ENCODE measurements at places on chromosomes 1 and 21.

- DNase-seq, result no peak
These were observed 438.8 kb upstream of the OLFM3 start for GRCh38 chr1:102435483-102435882.

DNA sequence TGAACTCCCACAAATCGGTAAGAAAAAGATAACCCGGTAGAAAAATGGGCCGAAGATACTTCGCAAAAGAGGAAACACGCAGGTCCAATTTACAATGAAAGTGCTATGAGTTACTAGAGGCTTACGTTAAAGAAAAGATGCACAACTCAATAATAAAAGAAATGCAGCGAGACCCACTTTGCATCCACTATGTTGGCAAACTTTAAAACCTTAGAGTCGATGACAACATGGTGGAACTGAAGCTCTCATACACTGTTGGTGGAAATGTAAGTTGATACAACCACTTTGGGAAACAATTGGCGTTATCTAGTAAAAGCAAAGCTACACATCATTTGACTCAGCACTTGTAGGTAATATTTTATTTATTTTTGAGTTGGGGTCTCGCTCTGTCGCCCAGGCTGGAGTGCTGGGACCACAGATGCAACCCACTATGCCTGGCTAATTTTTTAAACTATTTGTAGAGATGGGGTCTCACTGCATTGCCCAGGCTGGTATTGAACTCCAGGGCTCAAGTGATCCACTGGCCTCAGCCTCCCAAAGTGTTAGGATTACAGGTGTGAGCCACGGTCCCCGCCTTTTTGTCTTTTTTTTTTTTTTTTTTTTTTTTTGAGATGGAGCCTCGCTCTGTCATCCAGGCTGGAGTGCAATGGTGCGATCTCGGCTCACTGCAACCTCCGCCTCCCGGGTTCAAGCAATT is 696 bp upstream of the GPATCH3 start:
- no peak for DNase-seq

DNA sequence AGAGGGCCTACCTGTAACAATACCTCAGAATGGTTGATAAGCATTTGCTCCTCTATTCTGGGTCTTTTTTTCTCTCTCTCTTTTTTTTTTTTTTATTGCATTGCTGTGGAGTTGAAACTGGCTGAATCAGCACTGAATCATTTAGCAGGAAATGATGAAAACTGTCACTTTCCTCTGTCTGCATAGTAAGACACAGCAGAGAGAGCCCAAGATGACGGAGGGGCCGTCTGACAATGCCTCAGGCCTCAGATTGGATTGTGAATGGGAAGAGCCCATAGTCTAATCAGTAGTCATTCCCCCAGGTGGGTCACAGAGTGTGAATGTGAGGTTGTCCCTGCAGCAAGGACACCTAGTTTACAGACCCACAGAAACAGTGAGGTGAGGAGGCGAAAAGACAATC is 193.2 kb upstream of the PLXNA2 start:
- no peak for DNase-seq

- DNase-seq, result no peak
These were observed 33.9 kb upstream of the GRIK3 start for GRCh38 chr1:37068260-37068659.

GRCh38 chr1:38941527-38942019 is at the start of gene RHBDL2:
RHBDL2 (minus strand) TSS chr1:38941830; CDS start chr1:38919212, 22,618 bp downstream.
- DNase-seq, result no peak

GRCh38 chr1:50667272-50667671 is 244.0 kb upstream of the DMRTA2 start:
- no peak for DNase-seq

- DNase-seq, result no peak
These were observed 116.9 kb upstream of the SLC25A33 start for GRCh38 chr1:9422321-9422720.

DNA sequence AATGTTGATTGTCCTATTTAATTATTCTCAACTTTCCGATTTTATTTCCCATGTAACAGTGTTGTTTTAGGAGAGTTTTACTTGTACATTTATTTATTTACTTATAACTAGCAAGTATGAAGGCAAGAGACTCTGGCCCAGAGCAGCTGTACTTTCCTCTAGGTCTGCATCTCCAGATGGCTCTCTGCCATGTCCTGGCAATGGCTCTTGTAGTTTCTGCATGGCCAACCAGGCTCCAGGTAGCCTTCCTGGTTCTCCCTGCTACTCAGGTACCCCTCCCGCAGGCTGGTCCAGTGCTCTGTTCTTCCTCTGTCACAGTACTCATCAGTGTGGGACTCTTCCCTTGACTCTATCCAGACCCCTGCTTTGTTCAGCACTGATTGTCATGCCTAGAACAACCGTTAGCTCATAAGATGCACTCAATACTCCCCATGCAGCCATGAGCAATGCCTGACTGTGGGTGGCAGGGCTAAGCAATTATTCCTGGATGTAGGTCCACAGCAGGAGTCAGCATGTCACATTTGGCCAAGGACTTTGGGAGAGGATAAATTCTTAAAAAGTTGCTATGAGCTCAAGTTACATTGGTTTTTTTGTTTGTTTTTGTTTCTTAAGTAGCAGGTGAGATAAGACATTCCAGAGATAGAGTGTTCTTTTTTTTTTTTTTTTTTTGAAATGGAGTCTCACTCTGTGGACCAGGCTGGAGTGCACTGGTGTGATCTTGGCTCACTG is 10.9 kb upstream of the IL20 start:
- DNase-seq, result no peak
